ENCODE measurements at places on chromosomes 5 and 9.

- H3K4me3 ChIP-seq: no peak overlapping the region
- H3K27ac ChIP-seq: no peak overlapping the region
- H3K4me1 ChIP-seq: peaks cover 42% of the 10 kb centered on the region
- no peak for DNase-seq
- H3K36me3 ChIP-seq: peaks cover 28% of the 10 kb centered on the region
Measured at GRCh38 chr5:179221196-179221876, 123.9 kb downstream of the ADAMTS2 start.

DNA sequence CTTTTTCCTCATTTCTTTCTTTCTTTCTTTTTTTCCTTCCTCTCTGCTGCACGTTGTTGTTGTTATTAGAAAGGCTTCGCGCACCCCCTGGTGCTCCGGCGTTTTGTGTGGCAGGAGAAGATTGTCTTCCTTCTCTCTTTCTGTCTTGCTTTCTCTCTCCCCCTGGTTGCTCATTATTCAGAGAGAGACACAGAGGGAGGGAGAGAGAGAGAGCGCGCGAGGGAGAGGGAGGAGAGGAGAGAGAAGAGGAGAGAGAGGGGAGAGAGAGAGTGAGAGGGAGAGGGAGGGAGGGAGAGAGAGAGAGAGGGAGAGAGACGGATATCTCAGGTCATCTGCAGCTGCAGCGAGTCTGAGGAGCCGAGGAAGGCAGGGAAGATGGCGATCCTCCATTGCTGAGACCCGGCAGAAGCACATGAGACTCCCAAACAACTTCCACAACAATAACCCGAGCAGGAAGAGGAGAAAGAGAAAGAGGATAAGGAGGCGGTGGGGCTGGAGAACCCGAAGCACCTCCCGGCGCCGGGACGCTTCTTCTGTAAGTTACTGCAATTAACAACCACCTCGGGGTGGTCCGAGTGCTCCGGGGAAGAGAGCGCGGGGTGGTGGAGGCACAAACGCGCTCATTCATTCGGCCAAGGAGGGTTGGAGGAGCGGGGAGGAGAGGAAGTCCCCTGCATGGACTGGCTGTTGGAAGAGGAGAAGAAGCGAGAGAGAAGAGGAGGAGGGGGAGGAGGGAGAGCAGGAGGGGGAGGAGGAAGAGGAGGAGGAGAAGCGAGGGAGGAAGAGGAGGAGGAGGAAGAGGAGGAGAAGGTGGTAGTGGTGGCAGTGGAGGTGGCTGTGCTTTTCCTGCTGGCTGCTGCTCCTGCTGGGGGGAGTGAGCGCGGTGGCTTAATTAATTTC is at the start of gene ZNF462:
TSS of gene ZNF462 (plus strand) at position 346 of the 900 bp plus-strand sequence. CDS start 60,218 bp downstream, outside the sequence.
- H3K27ac ChIP-seq: peak within 1 kb of the TSS; percentile 98
- H3K4me1 ChIP-seq: peaks cover 54% of the 10 kb centered on the region
- peak within 1 kb of the TSS; percentile 94 for H3K4me3 ChIP-seq
- H3K27me3 ChIP-seq: peaks cover 3% of the 10 kb centered on the region

DNA sequence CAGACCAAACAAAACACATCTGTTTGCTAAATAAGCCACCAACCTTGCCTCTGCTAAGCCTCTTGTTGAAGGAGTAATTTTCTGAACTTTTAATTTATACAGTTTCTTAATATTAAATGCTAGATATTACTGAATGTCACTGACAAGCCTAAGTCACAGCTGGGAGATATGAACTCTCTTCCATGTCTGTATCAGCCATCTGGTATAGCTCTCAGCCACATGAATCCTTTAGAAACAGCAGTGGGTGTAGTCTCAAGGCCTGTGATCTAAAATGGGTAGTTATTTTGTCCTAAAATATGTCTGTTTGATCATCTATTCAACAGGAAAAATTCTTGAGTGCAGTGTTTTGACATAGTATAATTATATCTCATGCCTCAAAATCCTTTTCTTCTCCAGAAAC is 97.2 kb downstream of the CAMK4 start:
- no peaks in the 10 kb centered on the region for H3K36me3 ChIP-seq
- no peaks in the 10 kb centered on the region for H3K27me3 ChIP-seq
- no peak overlapping the region for H3K4me3 ChIP-seq
- DNase-seq: no peak

DNA sequence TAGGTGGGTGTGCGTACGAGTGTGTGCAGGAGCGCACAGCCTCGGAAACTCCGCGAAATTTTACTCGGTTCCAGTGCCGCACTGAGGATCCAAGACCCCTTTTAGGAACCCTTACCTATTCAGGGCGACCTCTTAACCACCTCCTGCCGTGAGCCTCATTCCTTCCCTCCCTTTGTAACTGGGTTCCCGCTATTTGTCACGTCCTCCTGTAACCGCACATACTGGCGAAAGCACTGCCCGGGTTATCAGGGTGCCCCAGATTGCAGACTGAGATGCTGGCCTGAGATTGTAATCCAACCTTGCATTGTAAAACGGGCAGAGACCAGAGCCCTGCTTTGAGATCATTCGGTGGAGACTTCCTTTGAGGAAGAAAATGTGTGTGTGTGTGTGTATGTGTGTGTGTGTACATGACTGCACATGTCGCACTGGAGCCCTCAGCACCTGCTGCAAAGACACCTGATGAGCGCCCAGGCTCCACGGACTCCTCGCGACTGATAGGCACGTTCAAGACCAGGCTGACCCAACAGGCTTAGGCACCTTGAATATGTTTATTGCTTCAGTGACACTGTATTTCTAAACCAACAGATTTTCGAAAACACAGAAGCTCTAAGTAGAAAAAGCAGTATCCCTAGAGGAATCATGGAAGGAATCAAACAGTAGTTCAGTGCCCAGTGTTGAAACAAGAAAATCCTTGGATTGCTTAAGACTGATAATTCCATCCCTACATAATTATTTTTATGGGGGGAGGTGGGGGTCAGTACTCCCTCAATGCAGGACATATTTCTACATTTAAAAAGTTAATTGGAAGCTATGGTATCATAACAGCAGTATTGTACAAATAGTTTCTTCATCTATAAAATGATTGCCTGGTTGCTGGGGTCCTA is 86.5 kb upstream of the TNFAIP8 start:
- DNase-seq: peak; percentile 13
- H3K36me3 ChIP-seq: peaks cover 7% of the 10 kb centered on the region
- peaks cover 3% of the 10 kb centered on the region for H3K27me3 ChIP-seq
- peak overlapping the region; percentile 94 for H3K4me3 ChIP-seq

GRCh38 chr9:84478996-84479395 is 138.4 kb upstream of the SLC28A3 start:
- DNase-seq: no peak
- H3K36me3 ChIP-seq: no peaks in the 10 kb centered on the region
- H3K4me1 ChIP-seq: peaks cover 44% of the 10 kb centered on the region
- H3K4me3 ChIP-seq: no peak overlapping the region

- H3K4me3 ChIP-seq: no peak overlapping the region
- peaks cover 11% of the 10 kb centered on the region for H3K27me3 ChIP-seq
- H3K27ac ChIP-seq: no peak overlapping the region
- no peak for DNase-seq
Measured at GRCh38 chr5:81065492-81065891, 105.3 kb downstream of the RASGRF2 start.

- H3K4me3 ChIP-seq: no peak overlapping the region
- H3K27ac ChIP-seq: no peak overlapping the region
- no peaks in the 10 kb centered on the region for H3K4me1 ChIP-seq
- peaks cover 7% of the 10 kb centered on the region for H3K27me3 ChIP-seq
Measured at GRCh38 chr5:54959673-54960418, 25.5 kb downstream of the ESM1 start.

- no peak for DNase-seq
- H3K27me3 ChIP-seq: no peaks in the 10 kb centered on the region
- H3K36me3 ChIP-seq: no peaks in the 10 kb centered on the region
- no peak overlapping the region for H3K4me3 ChIP-seq
- H3K27ac ChIP-seq: no peak overlapping the region
Measured at GRCh38 chr5:142420561-142421227, 95.9 kb upstream of the SPRY4 start.

DNA sequence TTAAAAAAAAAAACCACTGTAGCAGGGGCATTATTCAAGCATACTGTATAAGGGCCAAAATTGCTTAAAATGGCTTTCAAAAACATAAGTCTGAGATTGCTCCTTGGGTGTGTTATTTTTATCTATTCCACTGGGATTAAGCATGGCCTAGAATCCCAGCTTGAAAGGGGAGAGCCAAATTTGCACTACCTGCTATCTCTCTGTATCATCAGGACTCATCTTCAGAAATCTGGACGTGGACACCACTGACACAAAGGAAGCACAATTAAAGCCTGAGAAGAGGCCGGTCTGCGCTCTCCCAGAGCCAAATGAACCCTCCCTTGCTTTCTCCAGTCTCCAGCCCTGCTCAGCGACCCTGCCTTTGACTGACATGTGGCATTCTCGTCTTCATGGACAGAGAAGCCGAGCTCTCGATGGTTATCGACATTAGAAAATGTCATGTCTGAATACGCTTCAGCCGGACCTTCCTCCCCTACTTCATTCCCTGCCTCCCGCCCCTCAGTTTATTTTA is 151.3 kb downstream of the EBF1 start:
- peaks cover 47% of the 10 kb centered on the region for H3K4me1 ChIP-seq
- H3K27me3 ChIP-seq: no peaks in the 10 kb centered on the region
- peaks cover 12% of the 10 kb centered on the region for H3K36me3 ChIP-seq
- no peak for DNase-seq
- H3K4me3 ChIP-seq: no peak overlapping the region

- H3K36me3 ChIP-seq: no peaks in the 10 kb centered on the region
- DNase-seq: no peak
- H3K27me3 ChIP-seq: peaks cover 8% of the 10 kb centered on the region
- peaks cover 34% of the 10 kb centered on the region for H3K4me1 ChIP-seq
- H3K4me3 ChIP-seq: no peak overlapping the region
Measured at GRCh38 chr9:124795881-124796431, 19.0 kb downstream of the OLFML2A start.

DNA sequence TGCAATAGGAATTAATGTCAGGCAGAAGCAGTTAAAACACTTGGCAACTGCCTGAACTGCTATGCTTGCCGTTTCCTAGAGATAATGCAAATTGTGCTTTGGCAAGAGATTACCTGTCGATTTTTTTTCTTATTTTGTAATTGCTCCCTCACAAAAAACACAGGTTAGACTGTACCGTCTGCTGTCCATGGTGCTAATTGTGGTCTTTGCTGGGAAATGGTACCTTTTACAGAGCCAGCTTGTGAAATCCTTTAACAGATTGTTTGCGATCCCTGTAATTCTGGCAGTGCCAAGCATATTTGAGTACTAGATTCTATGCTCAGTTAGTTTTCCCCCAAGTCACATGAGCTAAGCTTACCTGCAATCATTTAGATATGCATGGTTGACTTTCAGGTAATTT is 2125.8 kb upstream of the WWC1 start:
- no peak overlapping the region for H3K27ac ChIP-seq
- no peak overlapping the region for H3K4me3 ChIP-seq
- H3K36me3 ChIP-seq: no peaks in the 10 kb centered on the region
- H3K4me1 ChIP-seq: no peaks in the 10 kb centered on the region
- H3K27me3 ChIP-seq: peaks cover 7% of the 10 kb centered on the region

GRCh38 chr9:36878986-36879982 is 154.8 kb downstream of the PAX5 start:
- peaks cover 67% of the 10 kb centered on the region for H3K27me3 ChIP-seq
- H3K4me3 ChIP-seq: no peak overlapping the region
- H3K4me1 ChIP-seq: peaks cover 40% of the 10 kb centered on the region
- DNase-seq: no peak
- H3K36me3 ChIP-seq: no peaks in the 10 kb centered on the region
- peak overlapping the region; percentile 86 for H3K27ac ChIP-seq

GRCh38 chr9:138037140-138037539 is 159.6 kb downstream of the CACNA1B start:
- no peaks in the 10 kb centered on the region for H3K36me3 ChIP-seq
- no peak for DNase-seq
- no peak overlapping the region for H3K4me3 ChIP-seq
- H3K27ac ChIP-seq: no peak overlapping the region
- no peaks in the 10 kb centered on the region for H3K4me1 ChIP-seq
- peaks cover 10% of the 10 kb centered on the region for H3K27me3 ChIP-seq

DNA sequence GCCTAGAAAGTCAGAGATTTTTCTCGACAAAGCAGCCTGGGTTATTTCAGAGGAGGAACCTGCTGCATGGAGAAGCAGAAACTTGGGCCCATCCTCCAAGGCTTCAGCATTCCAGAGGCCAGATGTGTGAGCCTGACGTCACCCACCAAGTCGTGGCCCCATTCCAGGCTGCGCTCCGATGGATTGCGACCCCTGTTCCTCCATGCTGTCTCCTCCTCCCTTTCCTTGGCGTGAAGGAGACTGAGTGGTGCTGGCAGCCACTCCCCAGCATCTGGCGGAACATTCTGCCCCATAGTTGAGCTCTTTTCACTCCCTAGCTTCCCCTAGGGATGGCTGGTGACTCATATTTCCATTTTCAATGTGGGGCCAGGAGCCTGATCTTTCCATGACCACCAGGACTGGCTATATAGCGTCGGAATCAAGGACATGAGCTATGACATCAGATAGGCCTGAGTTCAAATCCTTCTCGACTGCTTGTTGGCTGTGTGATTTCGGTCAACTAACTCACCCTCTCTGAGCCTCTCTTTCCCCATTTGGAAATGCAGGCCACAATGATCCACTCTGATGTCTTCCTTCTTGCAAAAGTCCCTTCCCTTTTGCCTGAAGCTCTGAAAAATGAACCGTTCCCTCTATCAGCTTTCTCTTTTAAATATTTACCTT is 24.5 kb upstream of the DUSP1 start:
- peaks cover 21% of the 10 kb centered on the region for H3K27me3 ChIP-seq
- DNase-seq: peak; percentile 46

DNA sequence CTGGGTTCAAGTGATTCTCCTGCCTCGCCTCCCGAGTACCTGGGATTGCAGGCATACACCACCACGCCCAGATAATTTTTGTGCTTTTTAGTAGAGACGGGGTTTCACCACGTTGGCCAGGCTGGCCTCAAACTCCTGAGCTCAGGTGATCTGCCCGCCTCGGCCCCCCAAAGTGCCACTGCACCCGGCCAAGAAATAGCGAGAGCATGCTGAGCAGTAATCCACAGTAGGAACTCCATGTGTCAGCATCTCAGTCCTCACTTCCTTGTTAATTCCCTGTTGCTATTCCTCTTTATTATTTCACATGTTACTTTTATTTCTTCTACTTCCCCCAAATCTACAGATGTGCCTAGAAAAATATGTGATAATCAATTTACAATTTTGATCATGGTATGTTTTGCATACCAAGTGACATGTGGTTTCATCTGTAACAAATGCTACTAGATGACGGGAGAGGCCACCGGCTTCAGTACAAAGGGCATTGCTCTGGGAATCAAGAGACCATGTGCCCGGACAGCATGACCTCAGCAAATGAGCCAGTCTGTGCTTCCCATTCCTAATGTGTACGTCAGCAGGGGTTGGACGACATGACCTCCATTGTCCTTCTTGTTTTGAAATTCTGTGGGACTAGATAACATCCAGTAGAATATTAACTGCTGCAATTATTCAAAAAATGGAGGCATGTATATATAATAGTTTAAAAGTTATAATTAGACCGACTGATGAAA is 61.6 kb downstream of the FNBP1 start:
- H3K27me3 ChIP-seq: no peaks in the 10 kb centered on the region
- H3K36me3 ChIP-seq: peaks cover 57% of the 10 kb centered on the region
- H3K4me1 ChIP-seq: no peaks in the 10 kb centered on the region
- H3K27ac ChIP-seq: no peak overlapping the region
- no peak for DNase-seq
